ENCODE measurements at places on chromosomes 13 and 19.

- no peak for DNase-seq
Observed at GRCh38 chr13:72959643-72960042, 99.2 kb upstream of the KLF5 start.

GRCh38 chr13:24127116-24127631, 33.3 kb upstream of the SPATA13 start:
- no peak for DNase-seq

- no peak for DNase-seq
Observed at GRCh38 chr19:2235381-2236063, 607 bp downstream of the PLEKHJ1 start.

DNA sequence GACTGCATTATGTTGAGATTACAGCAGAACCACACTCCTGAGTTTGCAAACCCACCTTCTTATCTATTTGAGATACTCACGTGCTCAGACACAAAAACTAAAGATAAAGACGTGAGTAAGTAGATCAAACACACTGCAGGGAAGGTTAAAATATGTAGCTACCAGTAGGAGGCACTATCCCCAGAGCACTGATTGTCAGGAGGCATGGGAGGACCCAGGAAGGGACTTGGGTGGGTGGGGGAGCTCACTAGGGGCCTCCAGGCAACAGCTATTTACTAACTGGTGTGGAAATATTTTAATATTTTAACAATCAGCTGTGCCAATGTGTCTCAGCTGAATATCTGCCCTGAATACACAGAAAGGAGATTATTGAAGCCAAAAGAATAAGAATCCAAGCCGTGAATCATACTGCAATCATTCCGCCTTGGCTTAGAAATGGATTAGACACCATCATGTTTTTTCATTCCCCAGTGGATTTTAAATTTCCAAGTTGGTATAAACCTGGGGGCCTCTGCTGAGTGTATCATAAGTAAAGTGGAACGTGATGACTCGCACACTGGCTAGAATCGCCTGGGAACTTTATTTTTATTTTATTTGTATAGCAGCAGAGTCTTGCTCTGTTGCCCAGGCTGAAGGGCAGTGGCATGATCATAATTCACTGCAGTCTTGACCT, 73.2 kb upstream of the CACNA1A start:
- no peak for DNase-seq

- no peak for DNase-seq
Observed at GRCh38 chr13:110125613-110126272, 181.2 kb downstream of the COL4A1 start.

- DNase-seq: peak; percentile 16
Observed at GRCh38 chr19:52536448-52536800, 9.0 kb downstream of the ZNF808 start.

DNA sequence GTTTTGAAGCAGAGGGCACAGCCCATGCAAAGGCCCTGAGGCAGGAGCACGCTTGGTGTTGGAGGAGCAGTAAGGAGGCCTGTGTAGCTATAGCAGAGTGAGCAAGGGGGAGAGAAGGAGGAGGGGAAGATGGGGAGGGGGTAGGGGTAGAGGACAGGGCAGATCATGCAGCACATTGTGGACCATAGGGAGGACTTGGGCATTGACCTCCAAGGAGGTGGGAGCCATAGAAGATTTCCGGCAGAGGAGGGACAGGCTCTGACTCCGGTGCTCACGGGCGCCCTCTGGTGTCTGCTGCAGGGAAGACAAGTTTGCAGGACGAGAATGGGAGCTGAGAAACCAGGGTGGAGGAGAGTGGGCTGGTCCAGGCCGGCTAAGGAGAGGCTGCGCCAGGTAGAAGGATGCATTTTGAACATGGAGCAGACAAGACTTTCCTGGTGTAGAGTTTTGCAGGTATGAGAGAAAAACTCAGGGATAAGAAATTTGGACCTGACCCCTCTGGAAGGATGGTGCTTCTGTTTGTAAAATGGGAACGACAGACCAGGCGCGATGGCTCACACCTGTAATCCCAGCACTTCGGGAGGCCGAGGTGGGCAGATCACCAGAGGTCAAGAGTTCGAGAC, 13.7 kb upstream of the CREB3L3 start:
- DNase-seq: peak; percentile 87

All from CD4-positive, alpha-beta T cell (primary cell).